ENCODE measurements at places on chromosomes 7 and 10.

- no peak for DNase-seq
Observed at GRCh38 chr7:105583061-105583460, 1.8 kb upstream of the EFCAB10 start.

DNA sequence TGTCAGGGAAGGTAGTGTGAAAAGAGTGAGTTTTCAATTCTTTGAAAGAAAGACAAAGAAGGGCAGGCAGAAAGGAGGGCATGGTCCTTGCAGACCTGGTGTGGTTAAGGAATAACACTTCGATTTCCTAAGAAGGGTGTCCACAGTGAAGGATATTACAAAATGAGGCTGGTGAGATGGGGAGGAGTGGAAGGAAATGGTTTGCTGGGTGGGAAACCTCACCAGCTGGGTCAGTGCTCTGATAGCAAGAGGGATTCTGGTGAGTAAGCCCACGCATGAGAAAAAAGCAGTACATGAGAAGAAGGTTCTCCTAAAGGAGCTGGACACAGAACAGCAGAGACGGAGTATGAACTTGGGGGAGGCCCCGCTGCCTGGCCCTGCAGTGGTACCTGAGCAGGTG lies 230.6 kb upstream of the PLXNA4 start:
- DNase-seq = no peak

DNA sequence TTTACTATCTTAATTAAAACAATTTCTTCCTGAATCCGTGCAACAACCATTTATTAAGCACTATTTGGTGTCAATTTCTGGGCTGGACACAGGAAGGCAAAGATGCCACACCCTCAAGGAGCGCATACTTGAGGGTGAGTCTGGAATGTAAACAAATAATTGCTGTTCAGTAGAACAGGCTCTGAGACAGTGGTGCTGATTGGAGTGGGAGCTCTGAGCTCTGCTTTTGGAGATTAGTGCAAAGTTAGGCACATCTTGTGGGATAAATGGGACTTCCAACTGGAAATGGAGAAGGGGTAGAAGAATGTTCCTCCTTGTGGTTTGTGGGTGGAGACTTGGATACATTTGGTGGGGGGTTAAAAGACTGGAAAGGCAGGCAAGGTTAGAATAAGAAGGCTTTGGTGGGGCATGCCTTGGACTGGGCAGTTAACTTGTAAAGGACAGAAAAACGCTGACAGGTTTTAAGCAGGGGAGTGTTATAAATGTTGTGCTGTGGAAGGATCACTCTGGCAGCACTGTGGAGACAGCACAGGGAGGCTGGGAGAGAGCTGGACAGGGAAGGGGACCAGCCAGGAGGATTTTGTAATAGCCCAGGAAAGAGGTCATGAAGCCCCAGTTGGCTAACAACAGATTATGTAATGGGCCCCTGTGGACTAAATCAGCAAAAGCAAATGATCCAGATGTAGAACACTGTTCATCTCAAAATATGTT lies 80.7 kb downstream of the ZNF365 start:
- DNase-seq = no peak

- no peak for DNase-seq
Observed at GRCh38 chr7:19023477-19023876, 94.0 kb downstream of the TWIST1 start.

- DNase-seq = no peak
Observed at GRCh38 chr7:142320883-142321282, 63.0 kb upstream of the PRSS58 start.

Data from GM12892 (cell line).